ENCODE measurements at places on chromosomes 1 and 21. TPM values are rescaled to one million over a fixed set of nuclear protein-coding genes. Genes with fewer than 3 reads are reported as not detected.
A peak's percentile ranks its signal among the peaks of the same experiment; 100 is the strongest.

DNALI1 gene
- total RNA-seq = 14.9 TPM

MCOLN2 gene
- 0.82 TPM for total RNA-seq

OR2T35 gene
- not detected for total RNA-seq

DNA sequence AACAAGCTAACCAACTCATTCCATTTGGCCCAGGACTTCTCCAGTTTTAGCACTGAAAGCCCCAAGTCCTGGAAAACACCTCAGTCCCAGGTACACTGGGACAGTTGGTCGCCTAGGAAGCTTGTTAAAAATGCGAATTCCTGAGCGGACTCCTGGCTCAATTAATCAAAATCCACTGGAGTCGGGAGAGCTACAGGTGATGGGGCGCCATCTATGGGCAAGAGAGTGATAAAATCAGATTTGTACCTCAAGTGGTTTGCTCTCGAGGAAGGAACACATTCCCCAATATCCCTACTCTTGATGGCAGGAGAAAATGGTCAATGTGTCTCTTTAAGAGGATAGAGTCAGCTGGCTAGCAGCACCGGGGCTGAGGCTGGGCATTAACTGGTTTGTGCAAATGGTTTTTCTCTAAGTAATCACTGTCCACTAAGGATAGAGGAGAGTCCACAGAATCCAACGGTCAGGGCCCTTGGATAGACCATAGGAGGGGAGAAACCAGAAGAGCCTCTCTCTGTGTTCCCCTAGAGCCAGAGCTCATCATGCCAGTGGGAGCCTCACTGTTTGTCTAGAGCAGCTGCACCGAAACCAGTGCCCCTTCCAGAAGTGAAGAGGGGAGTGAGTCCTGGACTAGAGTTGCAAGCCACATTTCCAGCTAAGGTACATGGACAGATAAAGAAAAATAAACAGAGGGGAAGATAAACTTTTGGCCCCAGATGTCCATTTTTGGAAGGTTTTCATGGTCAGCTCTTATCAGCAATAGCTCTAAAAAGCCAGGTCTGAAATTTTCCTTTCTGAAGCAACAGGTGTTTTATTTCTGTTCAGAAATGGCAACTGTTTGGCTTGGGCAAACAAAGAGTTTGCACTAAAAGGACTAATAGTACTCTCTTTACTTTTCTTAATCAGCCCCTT is 148.5 kb downstream of the TENT5C start:
- DNase-seq = peak; percentile 63

All from mesothelial cell of epicardium (in vitro differentiated cells).